Activated CD8-positive, alpha-beta memory T cell treated with anti-CD3 and anti-CD28 coated beads for 4 hours (primary cell): ENCODE measurements at places on chromosomes 3 and 15.
A peak's percentile ranks its signal among the peaks of the same experiment; 100 is the strongest.

DNA sequence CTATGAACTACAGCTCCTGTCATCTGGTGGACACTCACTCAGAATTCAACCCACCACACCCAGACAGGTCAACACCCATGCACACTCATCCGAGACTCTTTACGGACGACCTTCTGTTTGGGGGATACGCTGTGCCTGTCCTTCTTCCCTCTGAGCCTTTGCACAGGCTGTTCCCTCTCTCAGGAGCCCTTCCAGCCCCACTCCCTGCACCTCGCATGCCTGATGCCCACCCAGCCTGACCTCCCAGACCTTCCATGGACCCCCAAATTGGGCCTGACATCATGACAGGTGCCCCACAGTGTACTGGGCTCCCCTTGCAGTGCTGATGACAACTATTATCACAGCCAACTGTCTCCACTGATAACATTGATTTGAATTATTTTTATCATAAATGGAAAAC is 135.8 kb downstream of the NSMCE3 start:
- DNase-seq = no peak

GRCh38 chr3:151393941-151394340 is 9.4 kb upstream of the P2RY12 start:
- no peak for DNase-seq

- DNase-seq = no peak
Measured at GRCh38 chr3:53775834-53776251, 70.4 kb downstream of the CHDH start.

GRCh38 chr3:184230603-184231528 is 1.5 kb downstream of the VWA5B2 start:
- DNase-seq = no peak

DNA sequence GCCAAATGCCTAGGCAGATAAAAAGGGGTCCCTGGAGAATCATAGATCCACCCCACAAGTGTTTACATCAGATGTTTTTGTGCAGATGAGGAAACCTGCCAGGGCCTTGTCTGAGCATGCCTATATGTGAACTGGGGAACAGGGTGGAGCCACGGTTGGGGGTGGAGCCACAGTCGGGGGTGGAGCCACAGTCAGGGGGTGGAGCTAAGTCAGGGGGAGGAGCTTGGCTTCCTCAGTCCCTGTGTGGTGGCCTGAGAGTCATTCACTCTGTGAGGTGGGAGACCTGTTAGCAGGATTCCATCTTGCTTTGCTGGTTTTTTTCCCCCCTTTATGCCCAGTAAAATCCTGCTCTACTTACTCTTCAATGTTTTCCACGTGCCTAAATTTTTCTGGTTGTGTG is 57.8 kb upstream of the TGFBR2 start:
- DNase-seq = peak; percentile 12
